A549 (cell line): ENCODE measurements at places on chromosomes 16 and 17. TPM values are rescaled to one million over a fixed set of nuclear protein-coding genes. Genes with fewer than 3 reads are reported as not detected.

TRAP1 gene
- 103 to 120 TPM (median 109 TPM) in 3 replicates for polyA plus RNA-seq

WSCD1 gene
- 0.96 to 1.6 TPM (median 0.96 TPM) in 3 replicates for polyA plus RNA-seq

UBALD2 gene
- 11.4 to 12.9 TPM (median 12.8 TPM) in 3 replicates for polyA plus RNA-seq

GHDC gene
- polyA plus RNA-seq, result 19.4 to 25.7 TPM (median 23.4 TPM) in 3 replicates
